ENCODE measurements at places on chromosomes 13 and 19.

DNA sequence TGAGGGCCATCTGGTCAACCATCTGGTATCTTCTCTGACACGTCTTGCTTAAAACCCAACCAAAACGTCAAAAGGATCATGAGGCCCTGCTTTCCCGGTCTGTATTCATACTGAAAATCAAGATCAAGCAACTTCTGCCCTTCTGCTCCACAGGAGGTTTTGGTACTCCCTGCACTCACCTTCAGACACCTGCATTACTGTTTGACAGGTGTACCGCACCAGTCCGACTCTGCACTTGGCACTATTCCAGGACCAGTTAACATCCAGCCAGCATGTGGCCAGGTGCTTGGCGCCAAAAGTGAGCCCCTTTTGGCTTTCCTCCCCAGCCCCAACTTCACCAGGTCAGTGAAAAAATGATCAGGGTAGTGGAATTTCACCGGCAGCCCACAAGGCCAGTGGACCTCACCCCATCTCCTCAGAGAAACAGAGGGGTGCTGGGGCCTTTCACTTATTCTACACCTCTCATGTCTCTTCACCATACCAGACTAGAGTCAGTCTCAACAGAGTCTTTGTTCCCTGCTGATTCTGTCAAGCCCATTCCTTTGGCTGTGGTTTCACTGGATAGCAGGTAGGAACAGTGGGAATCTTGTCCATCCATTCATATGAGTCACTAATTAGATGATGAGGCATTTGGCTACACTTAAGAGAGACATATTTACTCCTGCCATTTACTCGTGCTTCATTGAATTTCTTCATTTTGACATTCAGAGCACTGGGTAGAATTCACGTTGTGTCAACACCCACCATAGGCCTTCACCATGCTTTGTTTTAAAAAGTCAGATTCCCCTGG is 85.3 kb downstream of the ZNF726 start:
- DNase-seq, result peak; percentile 40

DNA sequence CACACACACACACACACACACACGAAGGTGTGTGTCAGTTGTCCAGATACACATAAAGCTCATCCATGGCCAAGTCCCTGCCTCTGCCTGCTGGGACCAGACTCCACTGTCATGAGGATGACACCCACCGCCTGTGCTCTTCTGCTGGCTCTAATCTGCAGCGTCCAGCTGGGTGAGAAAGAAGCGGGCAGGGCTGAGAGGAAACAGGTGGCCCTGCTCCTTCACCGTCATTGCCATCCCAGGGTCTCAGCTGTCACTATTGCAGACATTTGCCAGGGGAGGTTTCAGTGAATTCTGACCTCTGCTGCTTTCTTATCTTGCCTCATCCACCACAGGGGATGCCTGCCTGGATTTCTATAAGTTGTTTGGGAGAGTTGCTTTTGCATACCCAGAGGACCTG is 31.4 kb downstream of the SCGB2B2 start:
- no peak for DNase-seq

GRCh38 chr13:102176846-102177245 is 225.0 kb downstream of the FGF14 start:
- no peak for DNase-seq

GRCh38 chr13:100100115-100100879 is 11.4 kb downstream of the PCCA start:
- peak; percentile 85 for DNase-seq

DNA sequence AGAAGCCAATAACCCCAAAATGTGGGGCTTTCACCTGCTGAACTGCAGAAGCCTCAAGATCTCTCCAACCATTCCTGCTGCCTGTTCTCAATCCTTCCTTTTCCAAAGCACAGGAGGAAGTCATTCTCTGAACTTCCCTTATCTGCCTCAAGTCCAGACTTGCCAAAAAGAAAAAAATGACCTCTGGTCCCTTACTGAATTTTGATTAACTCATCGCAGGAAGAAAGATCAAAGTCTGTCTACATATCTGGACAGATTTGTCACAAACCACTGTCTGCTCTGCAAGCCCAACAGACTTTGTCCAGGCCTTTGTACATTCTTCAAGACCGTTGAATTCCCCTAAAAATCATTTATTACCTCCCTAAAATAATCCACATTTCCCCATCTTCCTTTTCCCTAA is 126.5 kb upstream of the NBEA start:
- peak; percentile 34 for DNase-seq

- no peak for DNase-seq
Observed at GRCh38 chr19:46423188-46423587, 5.5 kb downstream of the PNMA8C start.

- no peak for DNase-seq
Observed at GRCh38 chr13:81377921-81378320, 1037.0 kb upstream of the SPRY2 start.

- no peak for DNase-seq
Observed at GRCh38 chr19:50377517-50377916, 1.3 kb downstream of the NR1H2 start.

- no peak for DNase-seq
Observed at GRCh38 chr19:32971012-32971595, 654 bp downstream of the CEP89 start.

DNA sequence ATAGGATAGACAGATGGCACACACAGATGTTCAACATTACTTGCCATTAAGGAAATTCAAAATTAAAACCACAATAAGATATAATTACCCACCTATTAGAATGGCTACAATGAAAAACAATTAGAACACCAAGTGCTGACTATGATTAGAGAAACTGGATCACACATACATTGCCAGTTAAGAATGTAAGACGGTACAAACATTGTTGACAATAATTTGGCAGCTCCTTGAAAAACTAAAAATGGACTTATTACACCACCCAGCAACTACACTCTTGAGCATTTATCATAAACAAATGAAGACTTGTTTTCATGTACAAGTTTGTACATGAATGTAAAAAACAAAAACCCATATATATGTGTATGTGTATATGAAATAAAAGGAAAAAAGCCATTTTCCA is 13.7 kb downstream of the ZNF461 start:
- no peak for DNase-seq

DNA sequence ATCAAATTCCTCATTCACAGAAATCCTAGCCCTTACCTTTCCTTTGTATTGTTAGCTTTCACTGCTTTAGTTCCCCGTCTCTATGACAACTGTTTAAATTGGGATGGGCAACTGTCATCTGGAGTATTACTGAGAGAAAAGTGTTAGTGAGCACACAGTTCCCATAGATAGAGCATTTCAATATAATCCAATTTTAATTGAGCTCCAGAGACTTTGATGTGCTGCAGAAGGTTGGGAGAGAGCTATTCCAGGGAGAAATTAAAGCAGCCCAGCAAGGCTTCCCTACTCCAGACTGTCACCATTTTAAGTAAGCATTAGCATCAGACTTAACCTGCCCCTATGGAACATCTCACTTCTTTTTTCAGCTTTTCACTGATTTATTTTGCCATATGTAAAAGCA is 55.0 kb upstream of the MAB21L1 start:
- DNase-seq, result no peak

DNA sequence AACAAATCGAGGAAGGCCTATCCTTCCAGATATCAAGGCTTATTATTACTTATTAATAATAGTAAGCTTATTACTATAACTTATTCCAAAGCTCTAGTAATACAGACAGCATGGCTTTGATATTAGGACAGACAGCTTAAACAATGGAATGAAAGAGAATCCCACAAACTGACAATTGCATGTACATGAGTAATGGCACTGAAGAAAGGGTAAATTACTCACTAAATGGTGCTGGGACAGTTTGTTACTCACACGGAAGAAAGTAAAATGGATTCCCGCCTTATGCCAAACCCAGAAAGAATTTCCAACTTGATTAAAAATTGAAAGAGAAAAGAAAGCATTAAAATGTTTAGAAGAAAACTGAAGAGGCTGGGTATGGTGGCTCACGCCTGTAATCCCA is 60.3 kb downstream of the MIPEP start:
- peak; percentile 73 for DNase-seq

- DNase-seq, result peak; percentile 51
Observed at GRCh38 chr19:14073925-14074838, 1.6 kb downstream of the MISP3 start.

GRCh38 chr19:55617426-55617825 is 6.9 kb downstream of the ZNF784 start:
- no peak for DNase-seq

- no peak for DNase-seq
Observed at GRCh38 chr13:49258089-49258796, 10.5 kb downstream of the CDADC1 start.

GRCh38 chr13:111964411-111965035 is 102.4 kb upstream of the SOX1 start:
- no peak for DNase-seq

DNA sequence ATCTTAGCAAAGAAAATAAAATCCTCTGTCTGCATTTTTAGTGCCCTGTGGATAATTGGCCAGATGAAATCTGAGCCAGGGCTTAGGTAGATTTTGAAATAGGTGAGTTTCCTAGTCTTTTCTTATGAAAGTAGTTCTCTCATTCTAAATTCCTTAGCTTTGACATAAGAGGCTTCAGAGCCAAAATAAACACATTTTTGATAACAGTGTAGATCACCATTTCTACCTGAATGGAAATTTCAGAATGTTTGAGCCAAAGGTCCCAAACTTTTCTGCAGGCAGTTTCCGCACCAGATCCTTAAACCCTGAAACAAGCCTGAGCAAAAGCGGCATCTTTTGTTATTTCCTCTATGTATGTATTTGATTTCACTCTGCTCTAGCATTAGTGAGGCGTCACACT is 551.2 kb downstream of the EFNB2 start:
- DNase-seq, result peak; percentile 81

DNA sequence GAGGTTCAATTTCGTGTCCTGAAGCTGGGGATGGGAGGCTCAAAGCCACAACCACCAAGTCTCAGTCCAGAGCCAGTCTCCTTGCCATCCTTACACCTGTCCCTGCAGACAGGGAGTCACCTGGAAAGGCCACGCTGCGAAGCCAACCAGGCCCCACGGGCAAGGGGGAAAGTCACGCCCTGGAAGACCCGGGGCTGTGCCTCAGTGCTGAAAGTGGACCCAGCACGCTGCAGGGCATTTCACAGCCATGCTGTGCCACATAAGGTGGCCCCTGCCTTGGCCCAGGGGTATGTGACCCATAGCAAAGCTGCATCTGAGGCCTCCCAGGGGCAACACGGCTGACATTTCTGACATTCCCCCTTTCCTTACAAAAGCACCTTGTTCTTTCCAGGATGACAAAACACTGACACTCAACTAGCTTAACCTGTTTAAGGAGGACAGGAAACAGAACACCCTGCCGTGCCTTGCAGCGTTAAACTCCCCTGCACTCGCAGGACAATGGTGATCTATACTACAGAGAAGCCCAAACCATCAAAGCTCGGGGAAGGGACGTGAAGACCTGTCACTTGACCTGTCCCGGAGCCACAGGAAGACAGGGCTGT is 14.8 kb downstream of the CHERP start:
- peak; percentile 60 for DNase-seq

DNA sequence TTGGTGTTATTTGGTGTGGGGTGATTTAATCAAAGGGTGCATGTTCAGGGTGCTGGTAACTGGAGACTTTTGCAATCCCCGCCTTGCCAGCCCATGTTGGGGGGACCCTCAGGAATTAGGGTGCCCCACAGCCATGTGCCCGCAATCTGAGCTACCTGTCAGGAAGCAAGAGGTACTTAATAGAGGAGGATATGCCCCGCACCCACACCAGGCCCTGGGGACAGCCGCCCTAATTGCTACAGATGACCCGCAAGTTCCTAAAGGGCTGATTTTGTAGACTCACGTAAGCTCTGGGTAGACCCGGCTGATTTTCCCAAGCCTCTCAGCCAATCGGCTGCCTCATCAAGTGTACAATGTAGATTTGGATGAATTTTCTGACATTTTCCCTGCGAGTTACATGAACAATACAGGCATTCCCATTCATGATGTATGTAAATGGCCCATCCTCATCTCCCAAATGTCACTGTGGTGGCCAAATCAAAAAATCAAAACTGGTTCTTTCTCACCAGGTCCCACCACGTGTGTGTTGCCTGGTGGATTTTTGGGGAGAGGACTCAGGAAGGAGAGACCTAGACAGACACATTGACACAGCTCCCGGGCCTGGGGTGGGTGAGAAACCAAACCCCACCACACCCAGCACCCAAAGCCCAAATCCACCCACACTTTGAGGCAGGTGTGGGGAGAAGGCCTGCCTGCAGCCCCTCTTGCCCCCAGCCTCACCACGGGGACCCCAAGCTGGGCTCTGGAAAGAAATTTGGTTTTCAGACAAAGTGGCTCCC is 119.2 kb upstream of the SPACA7 start:
- DNase-seq, result no peak

DNA sequence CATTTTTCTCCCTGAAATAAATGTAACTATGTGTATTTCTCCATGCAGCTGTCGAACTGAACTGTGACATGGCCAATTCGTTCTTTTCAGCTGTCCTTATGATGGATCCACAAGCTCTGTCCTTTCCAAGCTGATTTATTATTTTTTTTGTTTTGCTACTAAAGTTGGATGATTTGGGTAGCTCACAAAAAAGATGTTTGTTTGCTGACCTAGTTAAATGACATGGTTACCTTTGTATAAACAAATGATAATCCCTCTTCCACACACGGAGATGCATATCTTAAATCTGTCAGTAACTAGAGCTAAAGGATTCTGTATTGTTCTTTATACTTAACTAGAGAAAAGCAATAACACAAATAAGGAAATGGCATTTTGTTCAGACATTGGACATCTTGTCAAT is 884.3 kb upstream of the PCDH20 start:
- DNase-seq, result no peak

GRCh38 chr19:55778331-55778730 is 9.4 kb downstream of the RFPL4AL1 start:
- no peak for DNase-seq

DNA sequence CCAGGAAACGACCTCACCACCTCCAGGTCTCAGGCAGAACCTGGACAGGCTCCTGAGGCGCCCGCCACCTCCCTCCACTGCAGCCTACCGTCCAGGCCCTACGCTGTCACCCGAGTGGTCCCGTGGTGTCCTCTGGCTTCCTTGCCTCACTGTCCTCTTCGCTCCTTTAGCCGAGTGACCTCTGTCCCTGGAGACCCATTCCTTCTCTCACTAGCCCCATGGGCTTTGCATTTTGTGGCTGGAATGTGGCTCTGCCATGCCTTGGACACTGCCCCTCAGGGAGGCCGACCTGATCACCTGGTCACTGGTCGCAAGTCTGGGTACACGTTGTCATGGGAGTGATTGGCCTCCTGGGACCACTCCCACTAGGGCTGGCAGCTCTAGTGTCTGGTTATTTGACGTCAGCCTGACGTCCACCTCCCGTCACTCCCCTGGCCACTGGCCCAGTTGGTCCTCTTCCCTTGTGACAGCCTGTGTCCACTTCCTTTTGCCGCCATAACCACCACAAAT is 17.9 kb downstream of the SLC25A42 start:
- no peak for DNase-seq

DNA sequence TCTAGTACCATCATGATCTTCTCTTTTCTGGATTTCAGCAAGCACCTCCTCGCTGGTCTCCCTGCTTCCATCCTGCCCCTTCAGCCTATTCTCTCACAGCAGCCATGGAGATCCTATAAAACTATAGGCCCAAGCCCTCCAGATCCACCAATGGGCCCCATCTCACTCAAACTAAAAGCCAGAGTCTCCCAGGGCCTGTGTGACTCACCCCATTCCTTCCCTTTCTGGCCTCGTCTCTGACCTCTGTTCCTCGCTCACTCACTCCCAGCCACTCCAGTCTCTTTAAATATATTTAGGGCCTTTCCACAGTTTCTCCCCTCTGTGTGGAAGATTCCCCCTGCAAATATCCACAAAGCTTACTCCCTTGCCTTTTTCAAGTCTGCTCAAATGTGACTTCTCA is 89.7 kb downstream of the HSPH1 start:
- DNase-seq, result no peak

GRCh38 chr13:100581504-100581903 is 7.1 kb downstream of the GGACT start:
- DNase-seq, result no peak

- DNase-seq, result no peak
Observed at GRCh38 chr13:24085662-24086061, 74.9 kb upstream of the SPATA13 start.

Data from epithelial cell of esophagus (primary cell).